Heart right ventricle (tissue), 16 donors: ENCODE measurements at places on chromosomes 5 and 9. TPM values are rescaled to one million over a fixed set of nuclear protein-coding genes. Genes with fewer than 3 reads are reported as not detected.
A peak's percentile ranks its signal among the peaks of the same experiment; 100 is the strongest.

DNA sequence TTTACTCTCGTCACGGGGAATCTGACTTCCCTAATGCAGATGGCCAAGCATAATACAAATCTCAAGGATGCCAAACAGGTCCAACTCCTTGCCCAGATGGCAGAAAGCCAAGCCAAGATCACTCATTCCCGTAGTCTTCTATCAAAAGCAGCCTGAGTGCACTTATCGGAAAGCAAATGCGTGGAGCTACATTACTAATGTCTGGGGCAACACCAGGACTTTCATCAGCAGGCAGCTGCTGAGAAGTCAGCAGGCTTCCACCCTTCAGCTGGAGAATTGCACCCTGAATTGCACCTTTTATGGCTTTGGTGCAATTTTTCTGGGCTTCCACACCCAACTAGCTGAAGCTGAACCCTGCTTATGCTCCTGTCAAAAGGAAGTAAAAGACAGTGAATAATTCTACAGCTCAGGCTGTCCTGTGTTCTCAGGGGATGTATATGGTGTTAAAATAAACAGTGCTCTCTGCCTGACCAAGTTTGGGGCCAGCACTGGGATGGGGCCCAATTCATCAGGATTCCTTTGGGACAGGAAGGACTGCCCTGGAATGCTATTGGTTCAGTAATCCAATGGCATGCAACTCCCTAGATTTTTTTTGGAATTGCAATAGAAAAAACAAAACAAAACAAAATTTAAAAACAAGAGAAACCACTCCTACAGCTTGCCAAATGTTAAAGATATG is 92.6 kb downstream of the DPYSL3 start:
- peak; percentile 26 for DNase-seq

GRCh38 chr5:143536364-143536763 is 132.9 kb upstream of the NR3C1 start:
- no peak for DNase-seq

Gene TMEM174
- not detected for total RNA-seq

Gene C9
- total RNA-seq: not detected

DNA sequence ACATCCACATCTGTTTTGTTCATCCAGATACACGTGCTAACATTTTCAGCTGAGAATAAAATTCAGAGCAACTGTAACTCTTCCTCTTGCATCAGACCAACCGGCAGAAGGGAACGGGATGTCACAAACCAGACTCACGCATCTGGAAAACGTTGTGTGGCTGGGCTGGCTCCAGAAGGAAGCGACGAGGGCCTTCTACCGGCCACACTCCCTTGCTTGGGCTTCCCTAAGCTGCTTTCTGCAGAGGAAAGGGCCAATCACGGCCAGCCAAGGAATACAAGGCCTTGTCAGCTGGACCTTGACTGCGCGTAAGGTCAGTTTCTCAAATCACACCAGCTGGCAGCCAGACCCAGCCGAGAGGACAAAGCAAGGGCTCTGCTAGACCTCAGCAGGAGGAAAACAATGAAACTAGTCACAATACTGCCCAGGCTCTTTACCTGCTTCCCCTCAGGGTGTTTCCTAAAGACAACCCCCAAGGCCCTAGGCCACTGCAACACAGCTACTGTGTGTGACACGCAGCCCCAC is 106.1 kb downstream of the THBS4 start:
- DNase-seq: peak; percentile 89

DNA sequence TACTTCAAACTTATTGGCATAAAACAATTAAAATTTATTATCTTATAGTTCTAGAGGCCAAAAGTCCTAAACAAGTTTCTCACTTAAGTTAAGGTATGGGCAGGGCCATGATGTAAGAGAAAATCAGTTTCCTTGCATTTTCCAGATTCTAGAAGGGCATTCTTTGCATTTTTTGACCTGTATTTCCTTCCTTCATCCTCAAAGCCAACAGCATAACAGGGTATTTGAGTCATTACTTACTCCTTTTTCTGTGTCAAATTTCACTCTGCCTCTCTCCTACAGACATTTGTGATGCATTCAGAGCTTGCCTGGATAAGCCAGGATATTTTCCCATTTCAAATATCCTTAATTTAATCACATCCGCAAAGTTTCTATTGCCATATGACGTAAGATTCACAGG is 1499.0 kb downstream of the EFNA5 start:
- DNase-seq: no peak

Gene PHYHD1
- 33.4 TPM for total RNA-seq

DNA sequence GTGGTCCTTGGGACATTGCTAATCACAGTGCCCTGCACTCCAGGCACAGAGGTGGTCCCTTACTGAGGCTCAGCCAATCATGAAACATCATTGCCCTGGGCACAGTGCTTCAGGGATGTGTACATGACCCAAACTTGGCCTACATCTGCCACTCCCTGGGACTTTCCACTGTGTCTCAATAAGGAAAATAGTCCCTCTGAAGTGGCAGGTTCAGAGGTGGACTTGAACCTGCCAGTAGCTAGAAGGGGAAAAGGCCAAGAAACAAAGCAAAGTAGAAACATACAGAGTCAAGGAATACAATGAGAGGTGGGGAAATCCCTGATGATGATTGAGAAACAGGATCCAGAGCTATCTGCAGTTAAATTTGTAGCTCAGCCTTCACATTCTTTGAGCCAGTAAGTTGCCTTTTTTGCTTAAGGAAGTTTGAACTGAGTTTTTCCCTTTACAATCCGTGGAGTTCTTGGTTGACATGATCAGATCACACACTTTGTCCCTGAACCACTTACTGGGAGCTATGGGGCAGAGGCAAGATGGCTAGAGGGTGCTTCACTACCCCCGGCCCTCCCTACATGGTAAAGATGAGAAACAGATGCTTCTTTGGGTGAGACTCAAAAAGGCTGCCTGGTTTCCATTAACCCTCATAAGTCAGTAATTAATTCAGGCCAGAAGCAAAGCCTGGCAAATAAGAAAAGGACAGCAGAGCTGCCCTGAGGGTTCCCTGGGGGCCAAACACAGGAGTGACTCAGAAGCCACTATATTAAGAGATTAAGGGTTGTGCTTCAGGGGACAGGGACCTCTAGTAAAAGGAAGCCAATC is 57.6 kb downstream of the SH3TC2 start:
- DNase-seq: no peak

- DNase-seq: no peak
Observed at GRCh38 chr5:106080535-106080934, 1590.2 kb downstream of the EFNA5 start.

Gene ZNF608
- total RNA-seq: 20.1 TPM

DNA sequence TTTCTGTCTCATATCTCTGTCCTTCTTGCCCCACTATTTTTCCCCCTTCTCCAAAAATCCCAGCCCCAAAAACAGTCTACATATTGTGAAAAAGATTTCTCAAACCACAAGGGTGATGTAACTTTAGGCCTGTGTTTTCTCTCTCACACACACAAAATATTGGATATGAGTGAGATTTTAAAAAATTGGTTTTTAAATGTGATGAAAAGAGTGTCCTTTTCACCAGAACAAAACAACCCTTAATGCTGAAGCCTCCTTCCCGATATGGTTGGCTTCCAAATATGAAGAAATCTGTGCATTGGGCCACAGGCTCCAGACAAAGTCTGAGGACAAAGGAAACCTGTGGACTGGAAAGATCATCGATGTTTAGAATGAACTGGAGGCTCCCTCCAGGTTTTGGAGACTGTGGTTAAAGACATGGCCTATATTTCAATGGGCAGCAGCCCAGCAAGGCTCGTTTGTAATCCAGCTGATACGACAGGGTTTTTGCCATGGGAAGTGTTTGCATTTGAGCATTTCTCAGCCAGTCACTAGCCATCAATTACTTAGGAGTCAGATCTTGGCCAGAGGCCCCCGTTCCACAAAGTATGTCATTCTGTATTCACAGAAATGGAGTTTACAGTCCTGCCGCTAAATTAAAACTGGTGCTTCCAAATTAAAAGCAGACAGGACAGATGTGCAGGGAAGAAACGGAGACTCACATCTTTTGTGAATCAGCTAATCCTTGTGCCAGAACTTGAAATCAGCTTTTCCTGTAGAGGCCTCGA is 546.3 kb downstream of the EBF1 start:
- no peak for DNase-seq

Gene SPTAN1
- 432 TPM for total RNA-seq

- no peak for DNase-seq
Observed at GRCh38 chr9:16771356-16771755, 99.1 kb downstream of the BNC2 start.

DNA sequence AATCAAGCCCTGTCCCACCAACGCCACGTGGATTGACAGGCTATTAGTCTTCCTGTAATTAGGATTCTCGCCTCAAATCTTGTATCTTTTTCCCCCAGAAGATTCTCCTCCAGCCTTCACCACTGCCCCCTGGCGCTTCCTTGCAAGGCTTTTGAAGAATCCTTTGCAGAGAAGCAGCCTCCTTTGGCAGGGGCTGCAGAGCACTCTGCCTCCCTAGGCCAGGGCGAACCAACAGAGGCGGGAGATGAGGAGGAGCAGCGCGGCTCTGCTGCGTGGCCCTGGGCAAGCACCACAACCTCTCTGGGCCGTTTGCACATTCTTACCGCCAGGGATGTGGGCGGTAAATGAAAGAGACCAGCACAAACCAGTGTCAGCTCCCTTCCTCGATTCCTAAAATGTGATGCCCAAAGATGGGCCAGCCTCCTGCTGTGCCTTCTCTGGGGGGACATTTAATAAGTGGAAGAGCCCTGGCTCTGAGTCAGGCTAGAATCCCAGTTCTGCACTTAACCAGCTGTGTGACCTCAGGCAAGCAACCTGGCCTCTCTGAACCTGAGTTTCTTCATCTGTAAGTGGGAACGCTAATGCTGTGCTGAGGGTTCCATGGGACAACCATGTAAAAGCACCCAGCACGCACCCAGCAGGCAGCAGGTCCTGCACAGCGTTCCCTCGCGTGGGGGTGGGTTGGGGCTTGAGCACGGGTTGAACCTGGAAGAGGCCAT is 128.6 kb downstream of the KCNIP1 start:
- no peak for DNase-seq
